ENCODE measurements at places on chromosomes 7 and 10.
A peak's percentile ranks its signal among the peaks of the same experiment; 100 is the strongest.

DNA sequence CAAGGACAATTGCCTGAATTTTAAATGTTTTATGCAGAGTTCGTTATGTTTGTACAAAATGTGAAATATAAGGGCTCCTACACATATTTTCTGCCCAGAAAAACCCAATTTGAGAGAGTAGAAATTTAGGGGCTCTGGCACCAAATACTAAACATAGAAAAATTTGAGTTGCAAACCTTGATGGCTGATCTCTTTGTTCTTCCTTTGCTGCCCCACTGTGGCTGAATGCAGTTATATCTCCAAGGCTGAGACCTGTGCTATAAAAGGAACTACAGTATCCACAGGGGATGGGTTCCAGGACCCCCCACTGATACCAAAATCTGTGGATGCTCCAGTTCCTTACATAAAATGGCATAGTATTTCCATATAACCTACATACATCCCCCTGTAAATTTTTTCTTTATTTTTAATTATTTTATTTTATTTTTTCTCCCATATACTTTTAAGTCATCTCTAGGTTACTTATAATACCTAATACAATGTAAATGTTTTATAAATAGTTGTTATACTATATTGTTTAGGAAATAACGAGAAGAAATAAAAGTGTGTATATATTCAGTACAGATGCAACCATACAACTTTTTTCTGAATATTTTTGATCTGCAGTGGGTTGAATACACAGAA is 22.5 kb downstream of the CFAP43 start:
- DNase-seq: no peak

DNA sequence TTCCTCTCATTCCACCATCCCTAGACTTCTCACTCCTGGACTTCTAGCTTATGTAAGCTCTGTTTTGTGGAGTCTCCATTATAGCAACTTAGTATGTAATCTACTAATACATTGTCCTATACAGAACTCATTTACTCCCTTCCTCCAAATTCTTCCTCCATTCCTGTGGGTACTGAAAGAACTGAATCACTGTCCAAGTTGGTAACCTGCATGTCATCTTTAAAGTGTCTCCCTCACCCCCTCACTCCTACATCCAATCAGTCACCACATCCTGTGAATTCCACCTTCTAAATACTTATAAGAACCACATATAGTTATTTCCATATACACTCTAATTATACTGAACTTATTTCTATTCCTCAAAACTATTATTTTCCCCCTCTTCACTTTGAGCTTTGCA is 20.3 kb downstream of the AASS start:
- no peak for DNase-seq

DNA sequence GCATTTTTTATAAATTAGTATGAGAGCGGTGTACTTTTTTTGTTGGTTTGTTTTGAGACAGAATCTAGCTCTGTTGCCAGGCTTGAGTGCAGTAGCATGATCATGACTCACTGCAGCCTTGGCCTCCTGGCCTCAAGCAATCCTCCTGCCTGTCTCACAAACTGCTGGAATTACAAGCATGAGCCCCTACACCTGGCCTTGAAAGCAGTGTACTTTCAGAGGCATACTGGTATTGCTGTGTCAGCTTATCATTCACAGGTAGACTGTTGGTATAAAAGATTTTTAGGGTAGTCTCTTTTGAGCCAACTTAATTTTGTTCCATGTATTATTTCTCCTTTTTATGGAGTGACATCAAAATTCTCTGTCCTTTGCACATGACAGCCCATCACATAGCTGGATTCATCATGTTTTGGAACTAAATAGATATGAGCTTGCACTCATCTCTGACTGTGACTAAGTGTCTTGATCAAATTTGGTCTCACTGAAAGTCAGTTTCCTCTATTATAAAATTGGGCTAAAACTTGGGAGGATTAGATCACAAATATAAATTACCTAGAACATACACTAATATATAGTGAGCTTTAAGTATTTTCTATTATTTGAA is 12.4 kb downstream of the GNAT3 start:
- DNase-seq: no peak

DNA sequence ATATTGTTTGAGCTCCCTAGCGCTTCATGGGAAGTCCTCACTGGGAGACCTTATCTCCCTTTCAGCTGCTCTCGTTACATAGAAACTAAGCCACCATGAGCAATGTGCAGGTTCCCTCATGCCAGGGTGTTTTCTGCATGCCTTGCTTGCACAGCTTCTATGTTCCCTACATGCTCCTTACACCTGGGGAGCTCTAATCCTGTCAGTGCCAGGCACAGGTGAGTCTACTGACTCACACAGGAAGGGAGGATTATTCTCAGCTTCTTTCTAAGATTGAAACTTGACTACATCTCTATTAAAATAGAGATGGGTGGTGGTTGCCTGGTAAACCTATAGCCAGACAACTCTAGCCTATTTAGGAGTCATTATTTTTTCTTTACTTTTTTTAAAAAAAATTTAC is 375.7 kb upstream of the CDC14C start:
- no peak for DNase-seq

- no peak for DNase-seq
Measured at GRCh38 chr10:131725581-131726069, 175.2 kb upstream of the PPP2R2D start.

DNA sequence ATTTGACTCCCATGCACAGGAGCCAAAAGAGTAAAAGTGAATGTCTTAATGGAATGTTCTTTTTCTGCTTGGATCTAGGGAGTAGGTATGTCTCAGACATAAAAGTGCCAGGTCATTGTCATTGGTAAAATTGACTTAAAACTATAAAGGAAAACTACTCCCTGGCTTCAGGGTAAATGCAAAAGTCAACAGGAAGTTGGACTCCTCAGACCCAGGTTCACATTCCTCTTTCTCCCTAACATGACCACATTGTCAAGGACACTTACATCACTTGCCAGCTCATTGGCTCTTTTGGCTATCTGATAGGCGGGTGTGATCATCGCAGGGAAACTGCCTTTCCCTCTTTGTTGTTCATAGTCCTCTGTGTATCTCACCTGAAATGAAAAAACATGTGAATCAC is 13.7 kb downstream of the NRAP start:
- no peak for DNase-seq

- no peak for DNase-seq
Measured at GRCh38 chr10:73759512-73760115, 15.4 kb downstream of the SEC24C start.

DNA sequence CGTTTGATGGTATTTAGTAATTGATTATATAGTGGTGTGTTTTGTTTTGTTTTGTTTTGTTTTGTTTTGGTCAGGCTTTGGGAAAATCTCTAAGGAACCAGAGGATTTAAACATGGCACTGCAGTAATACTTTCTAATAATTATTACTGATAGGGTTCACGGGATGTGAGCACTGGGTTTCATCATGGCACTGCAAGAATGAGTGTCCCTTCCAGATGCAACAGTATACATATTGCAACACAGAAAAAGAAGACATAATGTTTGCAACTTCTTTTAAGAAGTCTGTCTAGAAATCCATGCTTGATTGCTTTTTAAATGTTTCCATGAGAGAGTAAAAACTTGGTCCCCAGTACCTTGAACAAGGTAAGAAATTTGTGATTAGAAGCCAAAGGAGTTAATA is 2.2 kb upstream of the CDCA7L start:
- DNase-seq: no peak

GRCh38 chr7:133591704-133592340 is 338.9 kb downstream of the EXOC4 start:
- DNase-seq: no peak

GRCh38 chr10:132562916-132563456 is 25.4 kb downstream of the INPP5A start:
- DNase-seq: no peak

- DNase-seq: peak; percentile 15
Measured at GRCh38 chr10:120336911-120337540, 120.0 kb upstream of the PLPP4 start.

DNA sequence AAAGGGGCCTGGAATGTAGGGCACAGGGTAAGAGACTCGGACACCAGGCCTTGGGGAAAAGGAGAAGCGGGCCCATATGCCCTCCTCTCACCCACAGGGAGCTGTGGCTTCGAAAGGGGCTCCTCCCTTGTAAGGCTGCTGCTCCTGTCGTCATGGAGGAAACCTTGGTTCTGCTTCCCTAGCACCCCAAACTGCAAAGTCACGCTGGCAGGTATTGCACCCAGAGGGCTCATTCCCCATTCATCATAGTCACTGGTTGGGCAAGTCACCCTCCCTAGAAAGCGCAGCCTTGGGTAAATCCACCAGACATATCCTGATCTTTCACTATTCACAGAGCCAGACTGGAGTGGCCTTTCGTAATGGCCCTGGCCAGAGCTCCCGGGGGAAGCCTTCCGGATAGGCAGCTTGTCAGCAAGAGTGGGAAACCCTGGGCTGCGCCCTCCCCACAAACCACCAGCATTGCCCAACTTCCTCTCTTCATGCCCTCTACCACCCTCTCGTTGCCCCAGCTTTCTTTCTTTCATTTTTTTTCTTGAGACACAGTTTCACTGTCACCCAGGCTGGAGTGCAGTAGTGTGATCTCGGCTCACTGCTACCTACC is 121.0 kb downstream of the HIP1 start:
- peak; percentile 17 for DNase-seq

DNA sequence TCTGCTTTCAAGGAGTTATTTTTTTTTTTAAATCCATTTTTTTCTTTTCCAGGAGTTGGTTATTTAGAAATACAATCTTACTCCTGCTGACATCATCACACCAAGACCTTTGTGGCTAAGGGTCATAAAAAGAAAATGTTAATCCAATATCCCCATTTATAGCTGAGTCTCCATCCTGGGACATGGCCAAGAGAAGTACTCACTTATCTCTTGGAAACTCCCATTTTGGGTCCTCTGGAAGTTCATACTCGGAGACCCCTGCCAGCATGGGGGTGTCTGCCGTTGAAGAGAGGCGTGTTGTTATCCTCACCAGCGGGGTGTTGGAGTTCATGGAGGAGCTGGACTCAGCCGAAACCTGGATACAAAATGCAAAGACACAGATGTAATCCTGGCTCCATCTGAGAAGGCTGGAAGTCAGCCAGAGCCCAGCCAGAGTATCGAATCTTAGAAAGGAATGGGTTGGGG is 94.6 kb downstream of the FGFR2 start:
- no peak for DNase-seq

GRCh38 chr10:43820663-43821062 is 172.0 kb upstream of the ZNF32 start:
- DNase-seq: no peak

GRCh38 chr10:125080984-125081383 is 79.4 kb downstream of the CTBP2 start:
- DNase-seq: no peak

- DNase-seq: no peak
Measured at GRCh38 chr7:130430841-130431666, 9.8 kb downstream of the CEP41 start.

DNA sequence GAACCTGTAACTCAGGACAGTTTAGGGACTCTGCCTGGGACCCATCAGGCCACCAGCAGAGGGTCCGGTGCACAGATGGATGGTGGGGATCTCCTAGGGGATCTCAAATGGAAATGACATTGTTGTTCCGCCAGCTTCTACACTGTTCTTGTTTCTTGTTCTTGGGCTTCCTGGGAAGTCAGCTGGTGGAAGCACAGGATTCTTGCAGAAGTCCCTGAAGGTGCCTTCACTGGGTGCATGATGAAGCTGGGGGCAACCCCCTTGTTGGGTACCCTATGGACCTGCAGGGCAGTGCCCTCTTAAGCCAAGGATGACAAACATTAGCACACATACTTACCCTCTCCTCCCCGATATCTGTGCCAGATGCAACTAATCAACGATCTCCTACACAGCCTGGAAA is 18.6 kb downstream of the SFTPD start:
- no peak for DNase-seq

DNA sequence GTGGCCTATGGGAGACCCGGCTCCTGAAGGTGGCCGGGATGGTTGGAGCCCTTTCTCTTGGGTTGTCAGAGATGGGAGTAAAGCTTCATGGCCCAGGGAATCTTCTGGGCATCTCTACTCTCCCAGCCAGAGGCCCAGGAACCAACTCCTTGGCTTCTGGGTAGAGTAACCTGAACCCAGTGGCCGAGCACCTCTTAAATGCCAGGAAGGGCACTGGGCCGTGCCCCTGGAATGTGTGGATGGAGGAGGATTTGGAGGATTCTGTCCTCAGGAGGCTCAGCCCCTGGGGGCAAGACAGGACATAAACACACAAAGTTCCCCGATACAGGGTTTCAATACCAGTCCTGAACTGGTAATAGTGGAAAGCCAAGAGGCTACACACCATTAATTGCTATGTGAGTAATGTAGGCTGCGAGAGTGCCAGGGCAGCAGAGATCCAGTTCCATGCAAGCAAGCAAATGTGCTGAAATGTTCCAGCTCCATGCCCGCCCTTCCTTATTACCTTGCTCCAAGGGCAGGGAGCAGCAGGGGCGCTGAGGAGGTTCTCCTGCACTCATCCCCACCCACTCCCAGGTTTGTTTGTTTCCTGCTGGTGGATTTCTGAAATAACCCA is 1.2 kb downstream of the PALD1 start:
- no peak for DNase-seq
